ENCODE measurements at places on chromosomes 3 and 15. TPM values are rescaled to one million over a fixed set of nuclear protein-coding genes. Genes with fewer than 3 reads are reported as not detected.

GRCh38 chr3:139230391-139230790, 113.4 kb upstream of the MRPS22 start:
- no peak for DNase-seq

DNA sequence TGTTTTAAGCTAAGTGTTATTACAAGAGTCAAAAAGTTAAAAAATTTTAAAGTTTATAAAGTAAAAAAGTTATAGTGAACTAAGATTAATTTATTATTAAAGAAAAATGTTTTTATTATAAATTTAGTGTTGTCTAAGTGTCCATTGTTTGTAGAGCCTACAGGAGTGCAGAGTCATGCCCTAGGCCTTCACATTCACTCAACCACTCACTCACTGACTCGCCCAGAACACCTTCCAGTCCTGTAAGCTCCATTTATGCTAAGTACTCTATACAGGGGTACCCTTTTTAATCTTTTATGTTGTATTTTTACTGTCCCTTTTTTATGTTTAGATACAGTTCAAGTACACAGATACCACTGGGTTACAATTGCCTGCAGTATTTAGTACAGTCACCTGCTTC, 37.2 kb downstream of the EEFSEC start:
- no peak for DNase-seq

- no peak for DNase-seq
Measured at GRCh38 chr3:13795816-13796215, 84.1 kb downstream of the WNT7A start.

DNA sequence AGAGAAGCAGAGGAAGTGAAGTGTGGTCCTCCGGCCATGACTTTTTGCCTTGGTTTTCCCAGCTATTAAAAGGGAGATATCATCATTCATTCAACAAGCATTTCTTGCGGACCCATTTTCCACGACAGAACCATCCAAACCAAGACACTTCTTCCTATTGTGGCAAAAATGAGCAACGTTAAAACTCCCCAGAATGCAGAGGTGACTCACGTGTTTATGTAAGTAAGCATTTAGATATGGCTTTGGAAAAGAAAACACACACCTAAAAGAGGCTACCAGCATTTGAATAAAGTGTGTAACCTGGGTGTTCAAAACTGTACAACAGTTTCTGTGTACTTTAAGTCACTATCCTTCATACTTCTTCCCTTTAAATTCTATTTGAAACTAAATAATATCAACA, 181.3 kb downstream of the RORA start:
- DNase-seq = no peak

- DNase-seq = no peak
Measured at GRCh38 chr3:102810937-102811336, 376.1 kb downstream of the ZPLD1 start.

GRCh38 chr15:100602823-100603393, 519 bp downstream of the ASB7 start:
- peak; percentile 43 for DNase-seq

The PIAS1 gene
- 56.6 TPM for total RNA-seq

- DNase-seq = peak; percentile 87
Measured at GRCh38 chr15:53197426-53197839, 407.3 kb upstream of the ONECUT1 start.

DNA sequence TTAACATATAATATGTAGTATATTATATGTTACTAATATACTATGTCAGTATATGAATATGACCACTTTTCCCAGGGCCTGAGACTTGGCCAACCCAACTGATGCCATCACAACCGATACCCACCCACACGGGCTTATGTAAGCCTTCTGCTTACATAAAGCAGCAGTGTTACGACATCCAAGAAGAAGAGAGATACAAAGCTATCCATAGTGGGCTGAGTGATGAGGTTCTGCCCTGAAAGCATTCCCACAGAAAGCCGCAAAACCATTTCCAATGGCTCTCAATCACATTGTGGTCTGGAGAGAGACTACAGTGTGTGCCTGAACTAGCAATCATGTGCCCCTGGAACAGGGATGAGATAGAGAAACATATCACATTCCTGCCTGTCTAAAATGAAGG, 177.9 kb downstream of the PLOD2 start:
- no peak for DNase-seq

DNA sequence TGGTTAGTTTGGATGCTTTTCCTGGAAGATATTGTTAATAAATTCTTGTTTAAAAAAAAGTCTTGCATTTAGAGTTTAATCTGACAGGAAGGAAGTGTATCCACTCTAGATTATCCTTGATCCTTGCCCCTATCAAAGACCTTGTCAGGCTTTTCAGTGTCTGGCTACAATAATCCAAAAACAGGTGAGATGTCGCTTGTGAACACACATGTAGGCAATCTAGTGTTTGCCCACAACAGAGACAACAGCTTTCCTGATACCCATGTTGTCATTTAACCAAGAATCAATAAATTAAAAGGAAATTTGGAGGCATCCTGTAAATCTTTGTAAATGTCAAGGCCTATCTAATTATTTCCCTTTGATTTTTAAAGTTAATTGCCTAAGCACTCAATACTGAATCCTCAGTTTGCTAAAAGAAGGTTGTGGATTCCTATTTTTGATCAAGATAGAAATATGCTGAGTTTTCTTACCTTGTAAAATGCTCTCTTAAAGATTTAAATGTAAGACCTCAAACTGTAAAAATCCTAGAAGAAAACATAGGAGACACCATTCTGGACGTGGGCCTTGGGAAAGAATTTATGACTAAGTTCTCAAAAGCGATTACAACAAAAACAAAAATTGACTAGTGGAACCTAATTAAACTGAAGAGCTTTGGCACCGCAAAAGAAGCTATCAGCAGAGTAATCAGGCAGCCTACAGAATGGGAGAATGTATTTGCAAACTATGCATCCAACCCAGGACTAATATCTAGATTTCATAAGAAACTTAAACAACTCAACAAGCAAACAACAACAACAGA, 207.7 kb downstream of the NAALADL2 start:
- DNase-seq = no peak

GRCh38 chr3:63874769-63875168, 11.1 kb downstream of the ATXN7 start:
- no peak for DNase-seq

DNA sequence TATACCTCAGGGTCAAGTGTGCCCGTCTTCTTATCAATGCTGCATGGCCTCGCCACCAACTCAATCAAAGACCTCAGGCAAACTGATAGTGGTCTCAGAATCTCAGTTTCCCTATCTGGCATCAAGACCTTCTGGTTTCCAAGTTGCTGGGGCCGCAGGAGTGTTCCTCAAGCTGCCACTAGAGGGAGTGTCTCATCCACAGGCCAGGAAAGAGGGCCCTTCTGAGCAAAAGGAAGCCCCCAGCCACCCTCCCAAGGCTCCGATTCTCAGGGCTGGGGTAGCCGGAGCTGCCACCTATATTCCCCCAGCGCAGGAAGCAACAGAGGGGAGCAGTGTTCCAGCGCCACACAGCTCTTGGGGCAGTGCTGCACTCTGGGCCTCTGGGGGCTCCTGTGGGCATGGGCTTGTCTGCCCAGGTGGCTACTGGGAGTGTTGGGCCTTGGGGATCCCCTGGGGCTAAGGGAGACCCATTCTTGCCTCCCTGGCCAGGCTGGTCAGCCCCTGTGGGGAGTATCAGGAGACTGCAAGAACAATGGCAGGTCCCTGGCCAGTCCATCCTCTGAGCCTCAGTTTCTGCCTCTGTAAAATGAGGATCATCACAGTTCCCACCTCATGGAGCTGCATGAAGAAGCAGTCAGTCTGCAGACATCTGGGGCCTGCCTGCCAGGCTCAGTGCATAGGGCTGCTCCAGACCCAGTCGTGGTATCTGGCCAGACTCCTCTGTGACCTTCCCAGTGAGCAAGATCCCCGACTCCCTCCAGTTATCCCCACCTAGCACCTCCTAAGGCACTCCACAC, 23.4 kb upstream of the SEC13 start:
- DNase-seq = peak; percentile 50

GRCh38 chr3:193978486-193978885, 157.5 kb upstream of the HES1 start:
- DNase-seq = no peak

GRCh38 chr3:170467007-170467406, 48.3 kb downstream of the CLDN11 start:
- no peak for DNase-seq

GRCh38 chr3:8604006-8604405, 40.6 kb downstream of the SSUH2 start:
- DNase-seq = no peak

DNA sequence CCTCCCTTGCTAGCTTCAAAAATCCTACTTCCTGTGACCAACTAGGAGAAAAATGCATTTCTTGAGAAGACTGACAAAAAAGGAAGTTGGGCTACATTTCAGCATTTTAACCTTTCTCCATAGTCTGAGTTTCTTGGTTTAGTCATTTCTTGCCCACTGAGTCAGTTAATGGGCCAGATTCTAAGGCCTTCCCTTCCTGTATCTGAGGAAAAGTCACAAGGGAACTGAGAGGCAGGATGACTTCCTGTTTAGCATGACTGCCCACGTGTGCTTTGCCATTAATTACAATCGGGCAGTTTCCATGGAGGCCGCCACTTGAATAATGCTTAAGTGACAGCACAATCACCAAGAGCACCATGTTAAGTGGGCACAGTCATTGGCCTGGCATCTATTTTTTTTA, 794.4 kb upstream of the LMCD1 start:
- DNase-seq = no peak
